AG04449 (cell line): ENCODE measurements at places on chromosomes 16 and 17.

DNA sequence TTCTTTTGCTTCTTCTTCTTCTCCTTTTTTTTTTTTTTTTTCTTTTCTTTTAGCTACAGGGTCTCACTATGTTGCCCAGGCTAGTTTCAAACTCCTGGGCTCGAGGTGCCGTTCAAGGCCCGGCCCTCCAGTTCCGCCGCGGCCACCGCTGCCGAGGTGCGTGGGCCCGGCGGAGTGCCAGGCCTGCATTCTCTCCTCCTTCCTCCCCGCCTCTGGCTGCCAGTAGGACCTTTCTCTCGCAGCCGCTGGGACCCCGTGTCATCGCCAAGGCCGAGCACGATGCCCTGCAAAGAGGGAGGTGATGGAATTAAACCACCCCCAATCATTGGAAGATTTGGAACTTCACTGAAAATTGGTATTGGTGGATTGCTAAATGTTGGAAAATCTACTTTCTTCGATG is 195.8 kb downstream of the CDRT15L2 start:
- DNase-seq = no peak

- DNase-seq = no peak
Measured at GRCh38 chr16:27259710-27260109, 8.9 kb downstream of the NSMCE1 start.

- DNase-seq = no peak
Measured at GRCh38 chr17:50482110-50482509, 3.5 kb downstream of the RSAD1 start.

DNA sequence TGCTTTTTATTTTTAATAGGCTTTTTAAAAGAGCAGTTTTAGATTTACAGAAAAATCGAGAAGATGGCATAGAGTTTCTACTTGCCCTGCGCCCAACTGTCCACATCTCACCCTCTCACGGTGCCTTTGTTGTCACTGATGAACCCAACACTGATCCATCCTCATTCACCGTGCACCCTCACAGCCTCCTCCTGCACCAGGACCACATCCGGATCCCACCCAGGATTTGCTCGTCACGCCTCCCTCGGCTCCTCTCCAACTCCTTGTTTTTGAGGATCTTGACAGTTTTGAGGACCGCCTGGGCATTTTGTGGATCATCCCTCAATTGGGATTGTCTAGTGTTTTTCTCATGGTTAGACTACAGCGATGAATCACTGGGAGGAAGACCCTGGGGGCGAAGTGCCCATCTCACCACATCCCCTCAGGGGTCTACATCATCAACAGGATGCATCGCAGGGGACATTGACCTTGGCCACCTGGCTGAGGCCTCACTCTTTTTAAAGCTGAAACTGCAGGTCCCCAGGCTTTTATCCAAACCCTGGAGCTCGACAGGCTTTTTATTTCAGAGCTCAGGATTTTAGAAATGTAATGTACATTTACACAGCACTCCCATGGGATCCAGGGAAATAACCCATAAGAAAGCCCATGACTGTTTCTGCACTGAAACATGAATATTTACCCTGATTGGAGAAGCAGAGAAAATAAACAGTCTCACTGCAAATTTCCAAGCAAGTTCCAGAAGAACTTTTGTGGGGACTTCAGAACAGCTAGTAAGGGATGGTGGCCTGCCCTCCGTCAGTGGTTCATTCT is 71.8 kb upstream of the ZNF469 start:
- no peak for DNase-seq
